NCI-H1105 treated with DMSO at 0.1 percent for 48 hours (cell line): ENCODE measurements at places on chromosomes 7 and 10.

DNA sequence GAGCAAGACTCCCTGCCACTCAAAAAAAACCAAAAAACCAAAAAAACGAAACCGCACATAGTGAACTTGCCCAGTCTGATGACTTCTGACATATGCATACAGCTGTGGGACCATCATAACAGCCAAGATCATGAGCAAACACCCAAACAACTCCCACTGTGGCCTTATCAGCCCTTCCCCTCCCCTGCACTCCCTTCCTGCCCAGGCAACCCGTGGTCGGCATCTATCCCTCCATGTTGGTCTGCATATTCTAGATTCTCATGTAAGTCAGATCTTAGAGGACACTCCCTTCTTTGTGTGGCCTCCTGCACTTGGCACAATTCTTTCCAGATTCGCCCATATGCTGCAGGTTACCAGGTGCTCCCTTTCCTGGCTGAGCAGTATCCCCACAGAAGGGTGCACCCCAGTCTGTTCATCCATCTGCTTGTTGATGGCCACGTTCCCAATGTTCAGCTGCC, 72.8 kb downstream of the GNA12 start:
- no peak for DNase-seq

DNA sequence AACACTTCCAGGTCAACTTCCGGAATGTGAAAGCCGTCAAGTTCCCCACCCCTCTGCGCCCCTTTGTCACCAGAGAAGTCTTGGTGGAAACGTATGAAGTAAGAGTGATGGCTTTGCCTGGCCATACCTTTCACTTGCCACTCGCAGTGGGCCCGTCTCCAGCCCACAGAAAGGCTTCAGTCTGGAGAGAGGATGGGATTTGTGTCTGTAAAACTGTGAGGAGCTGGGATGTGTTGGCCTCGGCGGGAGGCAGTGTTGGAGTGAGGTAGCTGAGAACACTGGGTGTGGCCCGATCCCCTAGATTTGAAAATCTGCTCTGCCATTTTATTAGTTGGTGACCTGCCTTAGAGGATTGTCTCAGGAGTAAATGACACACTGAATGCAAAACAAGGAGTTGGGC, 6.4 kb downstream of the ADCK2 start:
- DNase-seq = no peak

- no peak for DNase-seq
These were observed 241.1 kb upstream of the LRGUK start for GRCh38 chr7:133886086-133886485.

- no peak for DNase-seq
These were observed 71.5 kb downstream of the AGMO start for GRCh38 chr7:15490291-15490690.

DNA sequence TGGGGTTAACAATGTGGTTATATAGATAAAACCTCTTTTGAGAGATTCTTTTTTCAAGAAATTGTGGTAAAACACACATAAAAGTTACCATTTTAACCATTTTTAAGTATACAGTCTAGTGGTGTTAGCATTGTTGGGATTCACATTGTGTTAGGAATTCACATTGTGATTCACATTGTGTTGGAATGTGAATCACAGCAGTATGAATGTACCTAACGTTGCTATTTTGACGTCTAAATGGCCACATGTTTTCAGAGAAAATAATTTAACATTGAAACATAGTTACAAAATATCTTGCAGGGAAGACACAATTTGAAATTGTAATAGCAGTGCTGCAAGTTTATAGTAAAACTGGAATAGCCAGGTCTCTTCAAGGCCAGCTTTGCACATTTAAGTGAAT, 129.0 kb downstream of the BICC1 start:
- DNase-seq = no peak

DNA sequence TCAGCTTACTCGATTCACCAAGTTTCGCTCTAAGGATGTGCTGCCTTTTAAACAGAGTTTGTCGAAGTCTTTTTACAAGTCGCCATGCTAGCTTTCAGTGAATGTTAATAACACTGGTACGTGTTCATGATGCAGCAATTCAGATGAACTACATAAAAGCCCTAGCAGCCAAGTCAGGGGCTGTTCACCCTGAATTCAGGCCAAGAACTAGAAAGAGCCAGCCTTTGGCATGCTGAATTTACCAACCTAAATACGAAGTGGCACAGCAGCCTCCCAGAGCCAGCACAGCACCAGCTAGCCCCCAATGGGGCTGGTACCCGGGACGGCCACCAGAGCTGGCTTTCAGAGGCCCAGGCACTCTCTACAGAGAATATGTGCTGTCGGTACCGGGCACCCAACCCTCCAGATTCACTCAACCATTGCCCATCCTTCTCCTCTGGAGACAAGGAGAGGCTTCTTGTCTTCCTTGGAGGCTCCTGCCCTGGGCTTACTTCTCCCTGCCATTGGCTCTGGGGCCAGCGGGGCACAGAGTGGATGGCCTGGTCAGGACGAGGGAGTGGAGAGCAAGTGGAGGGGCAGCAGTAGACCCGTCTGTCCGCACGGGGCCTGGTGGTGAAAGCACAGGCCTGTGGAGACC, 64.2 kb downstream of the HIPK2 start:
- DNase-seq = no peak

DNA sequence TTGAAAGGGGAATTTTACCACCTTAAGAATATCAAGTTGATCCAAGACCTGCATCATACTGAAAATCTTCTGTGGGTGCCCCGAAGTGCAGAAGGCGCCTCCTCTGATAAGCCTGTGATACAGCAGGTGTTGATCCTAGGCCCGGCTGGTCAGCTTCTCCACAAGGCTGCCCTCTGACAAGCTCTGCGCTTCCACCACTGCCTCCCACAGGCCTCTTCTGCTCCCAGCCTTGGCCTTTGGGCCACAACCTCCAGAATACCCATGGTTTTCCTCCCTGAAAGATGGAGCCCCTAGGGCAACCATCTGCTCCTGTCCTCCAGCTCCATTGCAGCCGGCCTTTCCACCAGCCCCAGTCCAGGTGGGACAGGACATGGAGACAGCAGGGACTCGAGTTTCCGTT, 5.6 kb upstream of the OGDHL start:
- no peak for DNase-seq

DNA sequence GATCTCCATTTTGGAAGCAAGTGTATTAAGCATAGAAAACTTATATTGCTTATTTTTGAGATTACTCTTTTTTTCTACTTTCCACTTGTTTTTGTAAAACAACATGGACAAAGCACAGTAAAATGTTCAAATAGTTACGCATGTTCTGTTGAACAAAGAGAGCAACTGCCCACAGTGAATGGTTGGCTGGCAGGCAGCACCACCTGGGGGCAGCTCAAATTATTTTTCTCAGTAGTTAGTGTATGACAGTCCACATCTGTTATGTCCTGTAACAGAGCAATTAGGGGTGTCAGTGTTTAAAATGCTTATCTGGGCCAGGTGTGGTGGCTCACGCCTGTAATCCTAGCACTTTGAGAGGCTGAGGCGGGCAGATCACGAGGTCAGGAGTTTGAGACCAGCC, 46.1 kb upstream of the CACUL1 start:
- DNase-seq = no peak

DNA sequence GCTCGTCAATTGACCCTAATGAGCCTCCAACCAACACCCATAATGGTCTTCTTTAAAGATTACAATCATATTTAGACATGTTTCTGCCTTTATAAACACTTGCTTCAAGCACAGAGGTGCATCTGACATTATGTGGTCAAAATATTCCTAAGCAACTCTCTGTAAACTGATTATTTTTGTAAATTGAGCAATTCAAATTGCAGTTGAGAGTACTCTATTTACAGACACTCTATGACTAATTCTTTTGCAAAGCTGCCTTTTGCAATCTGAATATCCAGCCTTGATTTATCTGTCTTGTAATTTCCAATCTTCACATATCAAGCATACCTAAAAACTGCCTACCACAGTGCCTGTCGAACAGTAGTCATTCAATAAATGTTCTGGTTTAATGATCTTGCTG, 112.0 kb downstream of the PDE1C start:
- no peak for DNase-seq

DNA sequence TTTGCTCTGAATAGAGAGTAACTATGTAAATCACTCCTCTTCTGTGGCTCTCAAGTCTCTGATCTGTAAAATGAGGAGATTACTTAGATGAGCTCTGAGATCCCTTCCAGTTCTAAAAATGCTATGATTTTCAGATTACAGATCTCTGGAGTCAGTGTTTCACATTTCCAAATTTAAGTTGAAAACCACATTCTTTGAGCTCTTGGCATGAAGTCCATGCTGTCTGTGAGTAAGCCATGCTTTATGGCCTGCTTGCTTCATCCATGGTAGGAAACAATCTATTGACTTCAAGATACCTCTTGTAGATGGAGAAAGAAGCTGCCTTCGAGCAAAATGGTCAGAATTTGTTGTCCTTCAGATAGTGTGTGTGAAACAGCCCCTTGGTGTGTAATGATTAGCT, 64.9 kb downstream of the CELF2 start:
- no peak for DNase-seq

DNA sequence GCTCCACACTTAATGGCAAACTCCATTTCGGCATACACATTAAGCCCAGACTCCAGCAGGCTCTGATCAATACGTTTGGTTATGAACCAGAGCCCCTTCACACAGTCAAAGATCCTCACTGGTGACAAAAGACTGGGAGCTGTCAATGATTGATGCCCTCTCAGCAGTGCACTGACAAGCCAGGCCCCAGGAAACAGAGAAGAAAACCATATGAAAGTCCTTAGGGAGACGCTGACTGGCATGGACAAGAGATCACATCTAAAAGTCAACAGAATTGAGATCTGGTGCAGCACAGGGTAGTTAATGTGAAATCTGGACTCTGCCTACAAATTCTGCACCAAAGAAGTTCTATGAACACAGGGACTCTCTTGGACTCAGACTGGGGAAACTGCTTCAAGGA, 600.9 kb upstream of the NRP1 start:
- DNase-seq = no peak

GRCh38 chr7:96786998-96787395, 77.4 kb upstream of the SEM1 start:
- DNase-seq = no peak

GRCh38 chr7:38107486-38107893, 70.6 kb upstream of the STARD3NL start:
- DNase-seq = peak; percentile 64

GRCh38 chr10:85609509-85609908, 757.1 kb downstream of the GRID1 start:
- DNase-seq = no peak

DNA sequence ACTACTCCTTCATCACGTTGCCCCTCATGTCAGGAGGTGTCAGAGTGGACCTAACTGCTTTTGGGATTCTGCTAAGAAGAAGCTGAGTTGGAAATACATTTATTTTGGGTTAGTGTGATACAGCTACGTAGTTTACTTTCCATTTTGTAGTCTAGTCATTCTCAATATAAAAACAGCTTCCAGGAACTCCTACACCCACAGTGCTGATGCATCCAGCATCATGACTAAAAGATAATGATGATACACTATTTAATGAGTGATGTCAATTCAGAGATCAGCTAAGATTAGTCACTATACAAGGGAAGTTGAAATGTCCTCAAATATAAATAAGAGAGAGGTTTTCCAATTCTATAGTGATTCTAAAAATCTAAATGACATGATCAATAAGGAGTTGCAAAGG, 264.2 kb upstream of the SLC26A5 start:
- DNase-seq = no peak
